ENCODE measurements at places on chromosomes 12 and 14.

- DNase-seq = no peak
Measured at GRCh38 chr14:102905116-102906108, 17.1 kb upstream of the AMN start.

- DNase-seq = no peak
Measured at GRCh38 chr12:127957001-127957660, 309.8 kb upstream of the TMEM132C start.

- DNase-seq = no peak
Measured at GRCh38 chr14:105042813-105043212, 21.9 kb upstream of the CDCA4 start.

- DNase-seq = no peak
Measured at GRCh38 chr14:61325166-61325565, 3.8 kb downstream of the PRKCH start.

DNA sequence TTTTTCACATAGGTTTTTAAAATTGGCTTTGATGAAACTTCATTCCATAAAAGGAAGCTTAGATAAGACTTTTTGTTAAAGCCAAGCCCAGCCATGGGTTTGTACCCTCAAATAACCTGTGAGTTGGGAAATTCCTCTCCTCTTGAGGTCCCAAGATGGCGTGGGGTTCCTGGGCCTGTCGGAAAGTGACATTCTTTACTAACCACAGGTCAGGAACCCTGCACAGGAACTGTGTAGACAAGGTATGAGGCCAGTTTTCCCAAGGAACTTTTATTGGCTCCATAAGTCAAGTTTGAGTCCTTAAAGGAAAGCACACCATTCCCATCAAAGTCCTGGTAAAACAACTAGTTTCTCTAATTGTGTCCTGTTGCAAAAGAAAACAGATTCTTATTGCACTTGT lies 65.0 kb upstream of the AMN start:
- no peak for DNase-seq

- no peak for DNase-seq
Measured at GRCh38 chr12:89243771-89244170, 108.5 kb downstream of the DUSP6 start.

GRCh38 chr12:56836800-56837663 lies 73.9 kb downstream of the HSD17B6 start:
- no peak for DNase-seq

DNA sequence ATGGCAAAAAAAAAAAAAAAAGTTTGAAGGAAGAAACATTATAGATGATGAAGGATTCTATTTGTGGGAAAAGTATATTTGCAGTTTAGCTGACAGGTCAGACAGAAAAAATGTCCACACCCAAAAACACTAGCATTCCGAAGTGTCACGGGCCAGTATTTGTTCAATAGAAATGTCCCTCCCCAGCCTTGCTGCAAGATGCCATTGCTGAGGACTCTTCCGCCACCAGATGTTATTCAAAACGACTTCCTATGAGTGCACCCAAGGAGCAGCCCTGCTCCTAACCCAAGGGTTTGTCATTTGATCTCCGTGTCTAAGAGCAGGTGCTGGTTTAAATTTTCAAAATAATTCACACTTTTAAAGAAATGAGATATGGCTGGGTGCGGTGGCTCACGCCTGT lies 163.1 kb downstream of the GCH1 start:
- DNase-seq = no peak

- no peak for DNase-seq
Measured at GRCh38 chr14:105878125-105878524, 351.7 kb downstream of the TMEM121 start.
